ENCODE measurements at places on chromosomes 5 and 9. TPM values are rescaled to one million over a fixed set of nuclear protein-coding genes. Genes with fewer than 3 reads are reported as not detected.
A peak's percentile ranks its signal among the peaks of the same experiment; 100 is the strongest.

GRCh38 chr5:107435061-107435460 is 235.7 kb downstream of the EFNA5 start:
- no peaks in the 10 kb centered on the region for H3K36me3 ChIP-seq
- H3K4me1 ChIP-seq, result no peaks in the 10 kb centered on the region
- H3K27ac ChIP-seq, result no peak overlapping the region
- no peak for DNase-seq

GRCh38 chr5:66597183-66597757 is 1.1 kb downstream of the MAST4 start:
- H3K4me3 ChIP-seq, result peak overlapping the region; percentile 86
- peaks cover 12% of the 10 kb centered on the region for H3K4me1 ChIP-seq

SLC1A3 gene
- 27.2 TPM for total RNA-seq

- H3K36me3 ChIP-seq, result no peaks in the 10 kb centered on the region
- no peaks in the 10 kb centered on the region for H3K27me3 ChIP-seq
- H3K27ac ChIP-seq, result no peak overlapping the region
- DNase-seq, result no peak
- peaks cover 10% of the 10 kb centered on the region for H3K4me1 ChIP-seq
Observed at GRCh38 chr9:101324245-101324804, 60.5 kb downstream of the BAAT start.

COL15A1 gene
- 0.50 TPM for total RNA-seq

DNA sequence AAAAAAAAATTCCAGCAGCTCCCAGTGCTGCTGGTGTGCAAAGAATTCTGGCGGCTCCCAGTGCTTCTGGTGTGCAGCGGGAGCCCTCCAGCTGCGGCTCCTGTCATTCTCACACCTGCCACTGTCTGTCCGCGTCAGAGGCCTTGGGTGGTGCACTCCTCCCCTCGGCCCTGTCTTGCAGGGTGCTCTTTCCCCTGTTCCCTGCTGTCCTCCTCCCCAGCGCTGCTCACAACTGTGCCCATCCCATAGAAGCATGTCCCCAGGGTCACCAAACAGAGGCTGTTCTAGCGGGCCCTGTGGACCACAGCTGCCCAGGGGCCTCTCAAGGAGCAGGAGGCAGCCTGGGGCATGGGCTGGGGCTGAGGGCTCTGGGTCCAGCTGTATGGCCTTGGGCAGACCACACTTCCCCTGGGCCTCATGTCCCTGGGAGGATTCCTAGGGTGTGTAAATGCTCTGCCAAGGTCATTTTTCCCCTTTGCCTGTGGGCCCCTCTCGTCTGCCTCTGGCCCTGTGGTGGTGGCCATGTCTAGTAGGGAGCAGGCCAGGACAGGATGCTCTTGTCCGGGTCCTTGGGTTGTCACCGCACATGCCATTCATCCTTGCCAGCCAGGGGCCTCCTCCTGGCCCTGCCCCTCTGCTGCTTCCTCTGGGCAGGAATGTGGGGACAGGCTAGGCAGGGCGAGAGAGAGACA is 68.2 kb downstream of the PHF2 start:
- H3K27me3 ChIP-seq, result no peaks in the 10 kb centered on the region
- H3K4me3 ChIP-seq, result no peak overlapping the region
- H3K4me1 ChIP-seq, result no peaks in the 10 kb centered on the region
- no peaks in the 10 kb centered on the region for H3K36me3 ChIP-seq
- no peak for DNase-seq

DBH gene
- not detected for total RNA-seq

- DNase-seq, result no peak
- no peak overlapping the region for H3K4me3 ChIP-seq
- no peaks in the 10 kb centered on the region for H3K36me3 ChIP-seq
- peaks cover 19% of the 10 kb centered on the region for H3K4me1 ChIP-seq
- H3K27ac ChIP-seq, result no peak overlapping the region
- H3K27me3 ChIP-seq, result no peaks in the 10 kb centered on the region
Observed at GRCh38 chr5:6465831-6466790, 17.5 kb downstream of the UBE2QL1 start.

GRCh38 chr5:61132559-61132958 is 29.7 kb downstream of the SMIM15 start:
- H3K4me1 ChIP-seq, result no peaks in the 10 kb centered on the region
- no peaks in the 10 kb centered on the region for H3K36me3 ChIP-seq
- no peaks in the 10 kb centered on the region for H3K27me3 ChIP-seq
- H3K27ac ChIP-seq, result no peak overlapping the region
- H3K4me3 ChIP-seq, result no peak overlapping the region

- H3K4me3 ChIP-seq, result no peak overlapping the region
- peaks cover 16% of the 10 kb centered on the region for H3K4me1 ChIP-seq
- no peak overlapping the region for H3K27ac ChIP-seq
- peaks cover 9% of the 10 kb centered on the region for H3K36me3 ChIP-seq
Observed at GRCh38 chr5:43156388-43156787, 35.6 kb upstream of the NIM1K start.

CCL27 gene
- total RNA-seq, result not detected

- no peak overlapping the region for H3K4me3 ChIP-seq
- H3K27ac ChIP-seq, result no peak overlapping the region
- H3K36me3 ChIP-seq, result no peaks in the 10 kb centered on the region
Observed at GRCh38 chr5:32780508-32780919, 69.4 kb downstream of the NPR3 start.

CARD6 gene
- 0.23 TPM for total RNA-seq

DNA sequence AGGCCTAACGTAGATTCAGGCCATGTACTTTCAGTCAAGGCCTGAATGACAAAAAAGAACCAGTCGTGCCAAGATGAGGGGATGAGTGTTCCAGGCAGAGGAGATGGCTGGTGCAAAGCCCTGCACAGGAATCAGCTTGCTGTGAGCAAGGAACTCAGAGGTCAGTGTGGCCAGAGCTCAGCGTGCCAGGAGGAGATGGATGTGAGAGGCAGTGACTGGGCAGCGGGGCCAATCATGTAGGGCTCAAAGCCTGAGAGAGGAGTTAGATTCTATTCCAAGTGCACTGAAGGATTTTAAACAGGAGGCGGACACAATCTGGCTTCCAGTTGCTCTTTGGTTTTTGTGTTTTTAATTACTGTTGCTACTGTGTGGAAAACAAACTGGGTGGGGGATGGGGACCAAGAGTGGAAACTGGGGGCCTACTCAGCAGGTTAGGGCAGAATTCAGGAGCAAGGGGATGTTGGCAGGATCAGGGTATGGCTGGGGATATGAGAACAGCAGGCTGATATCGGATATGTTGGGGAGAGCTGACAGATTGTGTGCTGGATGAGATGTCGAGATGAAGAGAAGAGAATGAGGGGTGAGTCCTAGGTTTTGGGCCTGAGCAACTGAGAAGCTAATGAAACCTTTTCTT is 64.3 kb downstream of the ANGPTL2 start:
- H3K4me3 ChIP-seq, result no peak overlapping the region
- no peak for DNase-seq
- H3K4me1 ChIP-seq, result no peaks in the 10 kb centered on the region
- no peaks in the 10 kb centered on the region for H3K27me3 ChIP-seq
- H3K36me3 ChIP-seq, result no peaks in the 10 kb centered on the region

- no peak overlapping the region for H3K27ac ChIP-seq
- H3K36me3 ChIP-seq, result no peaks in the 10 kb centered on the region
- H3K27me3 ChIP-seq, result no peaks in the 10 kb centered on the region
- no peak for DNase-seq
- H3K4me1 ChIP-seq, result no peaks in the 10 kb centered on the region
Observed at GRCh38 chr9:121902461-121903135, 190.5 kb downstream of the TTLL11 start.

DNA sequence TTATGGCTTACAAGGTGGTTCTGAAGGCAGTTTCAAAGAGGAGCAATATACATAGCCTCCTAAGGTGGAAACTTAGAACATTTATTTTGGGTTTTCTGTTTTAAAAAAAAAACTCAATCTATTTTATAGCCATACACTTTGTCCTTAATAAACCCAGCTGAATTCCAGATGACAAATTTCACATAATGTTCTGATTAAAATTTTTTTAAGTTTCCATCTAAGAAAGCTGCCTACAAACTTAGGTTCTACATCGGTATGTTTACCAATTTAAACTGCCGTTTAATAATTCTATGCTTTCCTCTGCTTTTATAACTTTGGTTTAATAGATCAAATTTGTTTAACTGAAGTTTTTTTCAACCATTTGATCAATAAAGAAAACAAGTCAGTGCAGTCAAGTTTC is 12.5 kb downstream of the NR3C1 start:
- H3K36me3 ChIP-seq, result no peaks in the 10 kb centered on the region
- peaks cover 12% of the 10 kb centered on the region for H3K4me1 ChIP-seq
- DNase-seq, result no peak

DNA sequence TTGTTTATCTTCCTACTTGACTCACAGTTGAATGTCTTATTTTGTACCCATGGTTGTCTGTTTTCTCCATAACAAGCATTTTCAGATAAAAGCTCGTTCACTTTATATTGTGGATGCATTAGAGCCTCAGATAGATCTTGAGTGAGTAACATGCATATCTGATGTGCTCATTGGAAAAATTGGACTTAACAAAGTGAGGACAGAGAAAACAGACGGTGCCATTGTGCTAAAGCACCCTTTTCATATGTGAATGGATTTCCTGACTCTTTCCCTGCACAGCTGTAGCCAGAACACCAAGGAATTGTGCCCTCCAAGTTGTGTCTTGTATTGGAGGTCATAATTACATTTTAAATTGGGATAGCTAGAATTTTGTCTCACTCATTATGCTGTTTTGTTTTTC is 325.8 kb upstream of the MEF2C start:
- H3K4me3 ChIP-seq, result no peak overlapping the region
- H3K36me3 ChIP-seq, result no peaks in the 10 kb centered on the region
- DNase-seq, result no peak
- H3K27ac ChIP-seq, result no peak overlapping the region
- H3K27me3 ChIP-seq, result no peaks in the 10 kb centered on the region

- H3K27ac ChIP-seq, result no peak overlapping the region
- H3K36me3 ChIP-seq, result no peaks in the 10 kb centered on the region
- H3K4me1 ChIP-seq, result peaks cover 22% of the 10 kb centered on the region
- no peak for DNase-seq
- H3K4me3 ChIP-seq, result no peak overlapping the region
Observed at GRCh38 chr5:82886911-82887310, 190.3 kb downstream of the TMEM167A start.

- DNase-seq, result no peak
- H3K27me3 ChIP-seq, result no peaks in the 10 kb centered on the region
- H3K4me1 ChIP-seq, result no peaks in the 10 kb centered on the region
Observed at GRCh38 chr5:464843-465590, 22.0 kb downstream of the EXOC3 start.

PIP5K1B gene
- 2.8 TPM for total RNA-seq

- DNase-seq, result no peak
- no peaks in the 10 kb centered on the region for H3K36me3 ChIP-seq
- H3K4me1 ChIP-seq, result no peaks in the 10 kb centered on the region
- no peak overlapping the region for H3K4me3 ChIP-seq
- no peaks in the 10 kb centered on the region for H3K27me3 ChIP-seq
Observed at GRCh38 chr5:178476531-178476930, 113.7 kb downstream of the COL23A1 start.

DNA sequence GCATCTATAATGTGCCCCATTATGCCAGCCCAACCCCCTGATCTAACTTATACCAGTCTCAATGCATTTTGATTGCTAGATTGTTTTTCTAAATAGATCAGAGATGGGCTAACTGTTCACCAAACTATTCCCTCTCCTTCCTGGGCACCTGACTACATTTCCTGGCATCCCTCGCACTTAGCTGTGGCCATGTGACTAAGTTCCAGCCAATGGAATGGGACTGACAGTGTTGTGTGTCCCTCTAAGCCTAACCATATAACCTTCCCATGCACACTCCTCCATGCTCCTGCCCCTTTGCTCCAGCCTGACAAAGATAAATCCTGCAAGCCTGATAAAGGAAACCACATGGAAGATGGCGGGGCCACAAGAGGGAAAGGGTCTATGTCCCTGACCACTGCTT is 12.3 kb upstream of the IFNK start:
- H3K27ac ChIP-seq, result no peak overlapping the region
- H3K36me3 ChIP-seq, result no peaks in the 10 kb centered on the region
- no peaks in the 10 kb centered on the region for H3K27me3 ChIP-seq
- H3K4me3 ChIP-seq, result no peak overlapping the region
- no peaks in the 10 kb centered on the region for H3K4me1 ChIP-seq

CNTFR gene
- 1.9 TPM for total RNA-seq

DNA sequence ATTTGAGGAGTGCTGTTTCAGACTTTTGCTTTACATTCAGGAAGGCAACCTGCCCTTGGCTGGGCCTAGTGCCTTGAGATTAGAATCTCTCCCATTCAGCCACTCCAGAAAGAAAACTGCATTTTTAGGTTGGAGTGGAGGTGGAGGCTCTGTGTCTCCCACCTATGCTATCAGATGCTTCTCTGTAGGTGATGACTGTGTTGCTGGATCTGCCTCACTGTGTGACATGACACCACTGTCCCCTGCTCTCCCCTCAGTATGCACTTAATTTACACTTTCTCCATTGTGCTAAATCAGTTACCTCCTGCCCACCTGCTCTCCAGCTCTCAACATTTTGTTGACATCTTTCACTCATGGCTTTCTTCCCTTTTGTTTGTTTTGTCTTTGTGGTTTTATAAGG is 265.8 kb downstream of the TENT4A start:
- DNase-seq, result no peak
- 0 out of 2 replicates have a peak, but pooled peaks cover 3% of the 10 kb centered on the region for H3K4me1 ChIP-seq
- no peaks in the 10 kb centered on the region for H3K27me3 ChIP-seq
- H3K36me3 ChIP-seq, result no peaks in the 10 kb centered on the region

FOCAD gene
- 50.7 TPM for total RNA-seq

DNA sequence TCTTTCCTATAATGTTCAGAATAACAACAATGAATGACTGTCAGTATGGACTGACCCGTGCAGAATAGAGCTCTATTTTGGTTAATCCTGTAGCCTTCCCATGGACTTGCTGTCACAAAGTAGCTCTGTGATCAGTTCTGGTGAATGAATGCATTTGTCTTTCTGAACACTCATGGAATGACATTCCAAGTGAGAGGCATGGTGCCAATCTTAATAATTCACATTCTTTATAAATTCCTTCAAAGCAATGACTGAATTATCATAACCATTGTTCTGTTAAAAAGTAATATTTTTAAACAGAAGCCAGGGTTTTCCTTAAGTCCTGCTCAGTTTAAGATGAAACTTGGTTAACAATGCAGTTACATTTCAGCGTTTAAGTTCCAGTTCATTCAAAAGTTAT is 360.5 kb downstream of the ICE1 start:
- H3K27me3 ChIP-seq, result no peaks in the 10 kb centered on the region
- H3K36me3 ChIP-seq, result no peaks in the 10 kb centered on the region
- H3K4me1 ChIP-seq, result peaks cover 19% of the 10 kb centered on the region

DNA sequence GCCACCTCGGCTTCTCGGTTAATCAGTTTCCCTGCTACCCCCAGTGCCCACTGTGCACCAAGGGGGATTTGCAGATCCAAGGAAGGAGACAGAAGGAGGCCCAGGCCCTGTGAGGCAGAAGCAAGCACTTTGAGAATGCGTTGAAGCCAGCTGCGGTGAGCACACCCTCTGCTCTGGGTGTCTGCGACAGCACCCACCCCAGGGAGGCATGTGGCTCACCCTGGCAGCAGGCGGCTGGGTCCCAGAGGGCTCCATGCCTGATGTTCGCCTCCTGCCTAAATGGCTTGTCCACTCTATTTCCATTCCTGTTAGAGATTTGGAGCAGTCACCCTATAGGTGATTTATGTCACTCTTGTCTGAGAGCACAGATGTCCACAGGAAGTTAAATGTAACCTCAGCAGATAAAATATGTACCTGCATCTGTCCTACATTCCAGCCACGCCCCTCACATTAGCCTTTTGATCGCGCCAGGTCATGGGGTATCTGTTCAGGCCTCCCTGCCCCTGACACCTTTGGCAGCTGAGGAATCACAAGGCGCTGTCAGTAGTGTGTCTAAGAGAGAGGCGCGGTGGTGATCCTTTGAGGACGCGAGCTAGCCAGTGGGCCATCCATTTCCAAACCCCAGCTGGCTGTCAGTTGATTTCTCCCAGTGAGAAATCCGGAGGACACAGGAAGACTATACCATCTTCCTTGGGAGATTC is 28.1 kb downstream of the PTGES2 start:
- H3K36me3 ChIP-seq, result peaks cover 5% of the 10 kb centered on the region
- H3K4me3 ChIP-seq, result peak overlapping the region; percentile 52
- DNase-seq, result no peak
- H3K27me3 ChIP-seq, result no peaks in the 10 kb centered on the region
